ENCODE measurements at places on chromosomes 4 and X.

DNA sequence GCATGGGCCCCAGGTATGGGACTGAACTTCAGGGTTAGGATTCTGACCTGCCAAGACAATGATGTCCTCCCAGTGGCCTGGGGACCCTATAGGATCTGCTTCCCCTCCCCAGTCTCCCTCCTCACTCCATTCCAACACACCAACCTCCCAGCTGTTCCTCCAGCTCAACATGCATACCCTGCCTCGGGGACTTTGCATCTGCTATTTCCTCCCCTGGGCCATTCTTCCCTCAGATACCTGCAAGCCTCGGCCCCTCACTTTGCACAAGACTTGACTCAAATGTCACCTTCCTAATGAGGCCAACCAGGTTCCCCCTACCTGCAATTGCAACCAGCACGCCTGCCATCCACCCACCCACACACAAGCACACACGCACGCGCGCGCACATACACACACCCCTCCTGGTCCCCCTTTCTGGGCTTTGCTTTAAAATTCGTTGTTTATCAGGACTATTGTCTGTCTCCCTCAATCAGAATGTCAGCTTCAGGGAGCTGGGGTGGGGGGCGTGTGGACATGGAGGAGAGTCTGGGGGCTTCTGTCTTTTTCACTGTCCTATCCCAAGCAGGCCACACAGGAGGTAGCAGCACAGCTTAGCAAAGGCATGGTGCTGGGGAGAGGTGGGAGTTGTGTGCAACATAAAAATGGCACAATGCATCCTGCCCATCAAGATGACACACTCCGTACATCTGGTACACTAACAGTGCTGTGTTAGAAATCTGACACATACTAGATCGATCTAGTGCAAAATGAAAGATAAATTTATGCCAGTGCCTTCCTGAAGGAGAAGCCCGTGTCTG, 20.6 kb upstream of the PPP2R2C start:
- no peak for ATAC-seq

DNA sequence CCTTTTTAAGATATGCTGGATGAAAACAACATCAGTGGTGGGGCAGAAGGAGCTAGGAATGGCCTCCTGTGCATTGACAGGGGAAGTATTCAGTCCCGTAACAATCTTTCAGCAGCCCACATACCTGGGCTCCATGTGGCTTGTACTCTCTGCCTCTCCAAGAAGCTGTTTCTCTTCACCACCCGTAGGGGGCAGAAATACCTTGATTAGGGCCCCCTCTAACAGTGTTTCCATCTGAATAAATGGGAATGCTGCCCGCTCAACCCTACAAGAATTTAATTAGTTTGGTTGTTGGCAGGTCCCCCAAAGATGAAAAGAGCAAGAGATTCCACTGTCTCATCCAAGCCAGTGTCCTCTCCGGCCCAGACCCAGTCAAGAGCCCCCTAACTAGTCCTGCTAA, 155.2 kb downstream of the SMIM20 start:
- no peak for ATAC-seq

DNA sequence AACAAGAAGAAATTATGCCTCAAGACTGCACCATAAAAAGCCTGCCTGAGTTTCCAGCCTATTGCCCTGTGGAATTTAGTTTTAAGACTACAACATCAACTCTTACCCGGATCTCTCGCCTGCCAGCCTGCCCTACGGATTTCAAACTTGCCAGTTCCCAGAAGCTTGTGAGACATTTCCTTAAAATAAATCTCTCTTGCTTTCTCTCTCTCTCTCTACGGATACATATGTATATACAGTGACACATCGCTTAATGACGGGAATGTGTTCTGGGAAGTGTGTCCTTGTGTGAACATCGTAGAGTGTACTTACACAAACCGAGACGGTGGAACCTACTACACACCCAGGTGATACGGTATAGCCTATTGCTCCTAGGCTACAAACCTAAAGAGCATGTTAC, 79.5 kb downstream of the CLNK start:
- no peak for ATAC-seq

- ATAC-seq, result no peak
Observed at GRCh38 chr4:74590476-74590875, 145.5 kb downstream of the AREG start.

DNA sequence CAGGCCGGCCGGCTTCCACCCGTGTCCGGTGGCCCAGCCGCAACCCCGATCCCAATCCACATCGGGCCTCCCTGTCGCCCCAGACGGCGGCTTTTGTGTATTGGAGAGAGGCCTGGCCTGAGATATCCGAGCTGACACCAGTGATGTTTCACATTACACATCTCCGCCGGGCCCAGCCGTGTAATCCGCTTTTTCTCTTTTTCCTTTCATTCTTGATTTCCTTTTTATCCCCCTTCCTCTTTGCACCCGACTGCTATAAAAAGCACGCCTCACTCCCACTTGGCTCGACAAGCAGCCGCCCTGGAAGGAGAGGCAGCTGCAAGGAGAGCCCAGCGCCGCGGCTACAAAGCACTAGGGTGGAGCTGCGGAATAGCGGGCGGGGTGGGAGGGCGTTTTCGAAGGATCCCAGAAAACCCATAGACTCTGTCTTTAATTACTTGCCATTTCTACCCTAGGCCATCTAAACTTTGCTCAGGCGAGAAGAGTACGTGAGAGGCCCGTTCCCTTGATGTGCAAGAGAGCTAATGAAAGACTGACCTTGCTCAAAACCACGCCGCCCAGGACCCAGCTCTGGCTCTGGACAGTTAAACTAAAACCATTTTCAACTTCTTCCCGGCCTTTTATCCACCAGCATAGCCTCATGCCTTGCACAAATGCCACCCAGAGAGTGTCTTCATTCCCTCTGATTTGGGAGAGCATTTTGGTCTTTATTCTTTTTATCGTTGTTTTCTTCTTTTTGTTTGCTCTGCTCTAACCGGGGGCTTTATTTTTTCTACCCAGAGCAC, 3.2 kb downstream of the PITX2 start:
- no peak for ATAC-seq

DNA sequence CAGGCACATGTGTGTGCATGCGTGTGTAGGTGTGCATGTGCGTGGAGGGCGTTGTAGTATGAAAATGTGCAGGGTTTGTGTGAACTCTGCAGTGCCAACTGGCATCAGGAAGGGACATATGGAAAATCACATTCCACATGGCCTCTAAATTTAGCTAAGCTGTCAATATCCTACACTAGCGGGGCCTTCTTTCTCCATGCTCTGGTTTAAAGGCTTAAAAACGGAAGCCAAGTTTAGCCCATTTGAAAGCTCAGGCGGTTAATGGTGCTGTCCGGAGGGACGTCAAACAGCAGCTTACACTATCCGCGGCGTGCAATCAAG, 144.1 kb upstream of the NOCT start:
- ATAC-seq, result peak; percentile 10

DNA sequence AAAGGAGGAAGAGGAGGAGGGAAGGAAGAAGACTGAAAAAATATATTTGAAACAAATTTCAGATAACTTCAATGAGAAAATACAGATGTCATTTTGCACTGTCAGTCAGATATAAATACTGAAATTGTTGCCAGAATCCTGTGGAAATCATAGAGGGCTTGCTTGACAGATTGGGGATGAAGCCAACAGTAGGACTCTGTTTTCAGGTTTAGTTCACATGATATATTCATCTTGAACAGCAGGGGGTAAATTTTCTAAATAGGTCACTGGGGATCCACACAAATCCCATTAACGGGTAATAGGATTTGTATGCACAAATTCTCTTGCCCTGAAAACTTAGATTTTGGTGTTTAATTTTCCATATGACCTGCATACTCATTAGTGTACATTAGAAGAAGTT, 103.3 kb upstream of the PCDH18 start:
- no peak for ATAC-seq
